ENCODE measurements at places on chromosomes 11 and 22.

DNA sequence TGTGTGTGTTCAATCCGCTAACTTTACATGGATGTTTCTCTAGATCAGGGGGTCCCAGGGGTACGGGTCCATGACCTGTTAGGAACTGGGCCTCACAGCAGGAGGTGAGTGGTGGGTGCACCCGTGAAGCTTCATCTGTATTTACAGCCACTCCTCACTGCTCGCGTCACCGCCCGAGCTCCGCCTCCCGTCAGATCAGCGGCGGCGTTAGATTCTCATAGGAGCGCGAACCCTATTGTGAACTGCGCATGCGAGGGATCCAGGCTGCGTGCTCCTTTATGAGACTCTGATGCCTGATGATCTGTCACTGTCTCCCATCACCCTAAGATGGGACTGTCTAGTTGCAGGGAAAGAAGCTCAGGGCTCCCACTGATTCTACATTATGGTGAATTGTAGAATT, 31.9 kb downstream of the MRGPRD start:
- DNase-seq = no peak

GRCh38 chr11:96576383-96576782, 186.6 kb downstream of the JRKL start:
- no peak for DNase-seq

- DNase-seq = no peak
Observed at GRCh38 chr11:1530686-1531448, 41.2 kb downstream of the DUSP8 start.

DNA sequence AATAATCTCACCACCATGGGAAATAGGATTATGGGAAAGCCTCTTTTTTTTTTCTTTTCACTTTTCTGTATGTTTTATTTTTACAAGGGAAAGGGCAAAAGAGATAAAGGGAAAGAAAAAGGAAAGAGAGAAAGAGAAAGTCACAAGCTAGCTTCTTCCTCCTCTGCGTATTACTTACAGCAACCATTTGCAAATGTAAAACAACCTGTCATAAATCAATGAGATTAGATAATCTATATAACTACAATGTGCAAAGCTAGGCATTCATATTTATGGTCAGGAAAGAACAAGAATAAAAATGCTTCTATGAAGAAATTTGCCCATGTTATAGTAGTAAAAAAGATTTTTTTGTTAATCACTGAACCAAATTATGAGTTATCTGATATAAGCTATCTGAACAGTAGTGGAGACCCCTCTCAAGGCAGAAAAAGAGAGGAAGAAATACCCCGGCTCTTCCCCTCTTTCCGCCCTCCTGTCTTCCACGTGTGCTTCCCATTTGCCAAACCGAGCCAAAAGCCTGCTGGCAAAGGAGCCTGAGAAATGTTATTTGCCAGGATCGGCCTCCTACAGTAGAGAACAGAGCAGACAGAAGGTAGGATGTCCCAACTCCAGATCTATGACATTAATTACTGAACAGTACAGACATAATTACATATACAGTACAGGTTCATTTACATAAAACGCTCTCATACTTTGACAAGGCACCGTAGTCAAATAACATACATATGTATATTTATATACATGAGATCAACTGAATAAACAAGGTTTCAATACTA, 50.2 kb downstream of the ARHGAP32 start:
- no peak for DNase-seq

GRCh38 chr11:130042093-130042591, 27.6 kb upstream of the APLP2 start:
- no peak for DNase-seq

DNA sequence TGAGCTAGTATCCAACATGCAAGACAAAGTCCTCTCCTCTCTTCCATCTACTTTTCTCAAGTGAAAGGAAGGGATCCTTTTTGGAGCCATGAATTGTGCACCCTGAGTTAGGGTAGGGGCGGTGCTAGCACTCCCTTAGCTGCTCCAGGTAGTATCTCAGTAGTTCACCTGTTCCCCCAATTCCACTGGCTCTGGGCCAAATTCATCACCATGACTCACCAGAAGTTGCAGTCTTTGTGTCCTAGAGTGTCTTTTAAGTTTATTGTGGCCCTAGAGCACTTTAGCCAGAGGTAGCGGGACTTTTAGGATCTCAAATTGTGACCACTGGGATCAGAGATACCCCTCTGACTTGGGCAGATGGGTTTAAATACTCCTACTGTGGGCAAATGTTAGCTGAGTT, 398.6 kb upstream of the ANO5 start:
- DNase-seq = no peak

DNA sequence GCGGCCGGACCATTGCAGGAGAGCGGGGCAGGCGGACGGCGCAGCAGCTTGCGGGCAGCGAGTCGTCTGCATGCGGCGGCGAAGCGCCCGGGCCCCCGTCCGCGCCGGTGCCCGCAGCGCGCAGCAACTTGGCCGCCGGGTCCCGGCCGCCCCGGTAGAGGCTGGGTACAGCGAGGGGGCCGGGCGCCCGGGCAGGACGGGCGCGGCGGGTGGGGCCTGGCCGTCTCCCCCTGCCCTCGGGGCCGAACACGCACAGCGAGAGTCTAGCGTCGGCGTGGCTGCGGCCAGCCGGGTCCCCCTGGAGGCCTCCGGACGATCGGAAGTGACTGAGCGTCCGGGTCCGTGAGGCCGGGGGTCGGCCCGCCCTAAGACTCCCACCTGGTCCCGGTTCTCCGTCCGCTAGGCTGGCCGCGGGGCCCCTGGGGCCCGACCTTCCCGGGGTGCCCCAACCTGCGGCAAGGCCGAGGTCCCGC, 775 bp upstream of the TRABD start:
- DNase-seq = no peak

DNA sequence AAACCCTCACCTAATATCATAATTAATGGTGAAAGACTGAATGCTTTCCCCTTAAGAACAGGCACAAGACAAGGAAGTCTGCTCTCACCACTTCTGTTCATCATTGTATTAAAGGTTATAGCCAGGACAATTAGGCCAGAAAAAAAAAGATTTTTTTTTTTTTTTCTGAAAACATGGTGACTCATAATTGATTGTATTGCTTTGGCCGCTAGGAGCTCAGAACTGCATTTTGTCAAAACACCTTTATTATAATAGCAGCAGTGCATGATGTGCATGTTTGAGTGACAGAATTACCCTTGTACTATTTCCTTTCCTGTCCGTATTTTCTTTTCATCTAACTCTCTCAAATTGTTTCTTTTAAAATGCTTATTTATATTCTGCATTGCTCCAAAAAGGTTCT, 98.1 kb downstream of the RNF169 start:
- DNase-seq = no peak

DNA sequence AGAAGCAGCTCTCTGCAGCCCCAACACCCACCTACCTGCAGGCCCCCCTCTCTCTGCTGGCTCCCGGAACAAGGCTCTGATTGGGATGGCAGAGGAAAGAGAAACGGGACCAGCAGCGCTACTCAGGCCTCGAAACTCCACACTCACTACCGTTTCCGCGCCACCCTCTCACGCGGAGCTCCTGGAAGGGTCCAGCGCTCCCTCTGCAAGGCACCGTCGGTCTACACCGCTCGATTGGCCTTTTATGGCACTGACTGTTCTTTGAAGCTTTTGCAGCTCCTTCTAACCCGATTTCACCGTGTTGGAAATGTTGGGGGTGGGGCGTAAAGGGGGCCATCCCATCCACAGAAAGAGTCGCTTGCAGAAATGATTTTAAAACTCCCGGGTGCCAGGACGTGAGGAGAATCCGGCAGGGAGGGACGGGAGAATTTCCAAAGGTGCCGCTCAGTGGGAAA, 323 bp upstream of the PANX1 start:
- no peak for DNase-seq

DNA sequence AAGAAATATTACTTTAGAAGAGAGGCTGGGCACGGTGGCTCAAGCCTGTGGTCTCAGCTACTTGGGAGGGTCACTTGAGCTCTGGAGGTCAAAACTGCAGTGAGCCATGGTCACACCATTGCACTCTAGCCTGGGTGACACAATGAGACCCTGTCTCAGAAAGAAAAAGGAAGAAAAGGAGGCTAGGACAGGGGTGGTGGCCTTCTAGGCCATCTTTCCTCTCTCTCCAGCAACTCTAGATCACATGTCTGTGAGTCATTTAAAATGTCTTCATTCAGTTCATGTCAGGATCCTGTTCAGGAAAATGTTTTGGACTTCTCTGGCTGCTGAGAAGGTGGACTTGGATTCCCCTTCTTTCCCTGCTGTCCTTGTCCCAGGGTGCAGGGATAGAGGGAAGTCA, 53.3 kb downstream of the PPFIA1 start:
- DNase-seq = no peak

DNA sequence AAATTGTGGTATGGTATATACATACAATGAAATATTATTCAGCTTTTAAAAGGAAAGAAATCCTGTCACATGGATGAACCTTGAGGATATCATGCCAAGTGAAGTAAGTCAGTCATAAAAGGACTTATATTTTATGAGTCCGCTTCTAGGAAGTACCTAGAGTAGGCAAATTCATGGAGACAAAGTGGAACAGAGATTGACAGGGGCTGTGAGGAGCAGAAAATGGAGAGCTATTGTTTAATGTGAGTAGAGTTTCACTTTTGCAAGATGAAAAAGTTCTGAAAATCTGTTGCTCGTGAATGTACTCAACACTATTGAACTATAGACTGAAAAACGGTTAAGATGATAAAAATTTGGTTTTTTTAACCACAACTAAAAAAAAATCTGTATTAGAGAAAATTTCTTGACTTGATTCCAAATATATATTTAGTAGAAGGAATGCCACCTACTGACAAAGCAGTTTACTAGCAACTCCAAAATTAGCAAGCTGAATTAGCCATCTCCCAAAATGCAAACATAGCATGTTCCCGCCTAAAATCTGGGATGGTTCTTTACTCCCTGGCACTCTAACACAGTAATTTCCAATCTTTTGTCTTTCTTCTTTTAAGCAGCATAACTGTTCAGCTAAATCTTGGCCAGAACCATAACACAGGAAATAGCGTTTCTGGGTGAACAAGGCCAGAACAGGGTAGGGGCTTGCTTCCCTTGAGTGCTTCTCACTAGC, 1.5 kb downstream of the UFD1 start:
- DNase-seq = no peak

DNA sequence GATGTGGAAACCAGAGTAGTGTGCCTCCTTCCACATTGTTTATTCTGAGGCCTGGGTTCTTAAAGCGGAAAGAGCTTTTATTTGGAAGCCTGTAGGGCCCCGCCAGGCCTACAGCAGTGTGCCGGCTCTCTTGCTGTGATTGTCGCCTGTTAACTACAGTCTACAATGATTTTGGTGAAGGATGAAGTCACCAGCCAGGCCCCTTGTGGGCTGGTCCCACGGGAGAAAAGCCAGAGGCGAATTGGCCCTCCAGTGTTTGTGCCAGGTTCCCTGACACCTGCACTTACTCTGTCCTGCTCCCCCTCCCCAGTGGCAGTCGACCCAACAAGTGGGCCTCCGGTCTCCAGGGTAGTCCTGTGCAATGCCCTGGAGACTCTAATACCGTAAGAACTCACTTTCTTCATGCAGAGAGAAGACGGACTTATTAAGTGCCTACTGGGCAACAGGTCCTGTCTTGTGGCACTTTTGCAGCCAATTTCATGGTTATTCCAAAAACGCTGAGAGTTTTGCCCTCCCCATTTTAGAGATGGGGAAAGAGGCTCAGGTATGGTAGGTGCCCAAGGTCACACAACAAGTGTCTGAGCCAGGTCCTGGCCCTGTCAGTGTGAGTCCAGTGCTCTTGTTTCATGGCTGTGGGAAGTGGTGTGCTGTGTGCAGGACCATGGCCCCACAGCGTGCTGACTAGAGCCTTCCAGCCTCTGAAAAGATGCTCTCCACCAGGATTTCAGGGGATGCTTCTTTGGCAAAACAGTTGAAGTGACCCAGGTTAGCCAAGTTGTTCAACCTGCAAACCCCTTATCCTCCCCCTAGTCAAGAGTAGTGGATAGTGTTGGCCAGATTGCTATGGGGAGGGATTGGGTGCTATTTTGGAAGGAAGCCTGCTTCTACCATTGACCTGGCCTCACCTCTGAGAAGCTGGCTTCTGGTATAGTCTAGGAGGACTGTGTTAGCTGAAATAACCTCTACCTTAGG, 1.4 kb downstream of the MICAL2 start:
- no peak for DNase-seq

GRCh38 chr11:60985991-60986915, 14.8 kb downstream of the CD6 start:
- no peak for DNase-seq

GRCh38 chr11:112778877-112779266, 182.3 kb upstream of the NCAM1 start:
- DNase-seq = no peak

DNA sequence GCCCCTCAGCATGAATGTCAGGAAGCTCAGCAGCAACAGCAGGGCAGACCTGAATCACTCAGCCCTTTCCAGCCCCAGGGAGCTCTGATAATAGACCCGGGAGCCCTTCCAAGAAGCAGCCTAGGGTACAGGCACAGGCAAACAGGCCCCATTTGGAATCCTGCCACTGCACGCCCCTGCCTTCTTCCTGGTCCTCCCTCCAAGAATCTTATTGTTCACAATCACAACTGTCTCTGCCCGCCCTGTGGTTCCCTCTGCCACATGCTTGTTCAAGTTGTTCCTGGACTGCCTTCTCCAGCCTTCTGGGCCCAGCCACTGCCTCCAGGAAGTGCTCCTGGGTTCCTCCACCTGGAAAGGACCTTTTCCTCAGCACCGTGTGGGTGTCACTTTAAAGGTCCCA, 54.6 kb downstream of the LRRC32 start:
- DNase-seq = no peak

DNA sequence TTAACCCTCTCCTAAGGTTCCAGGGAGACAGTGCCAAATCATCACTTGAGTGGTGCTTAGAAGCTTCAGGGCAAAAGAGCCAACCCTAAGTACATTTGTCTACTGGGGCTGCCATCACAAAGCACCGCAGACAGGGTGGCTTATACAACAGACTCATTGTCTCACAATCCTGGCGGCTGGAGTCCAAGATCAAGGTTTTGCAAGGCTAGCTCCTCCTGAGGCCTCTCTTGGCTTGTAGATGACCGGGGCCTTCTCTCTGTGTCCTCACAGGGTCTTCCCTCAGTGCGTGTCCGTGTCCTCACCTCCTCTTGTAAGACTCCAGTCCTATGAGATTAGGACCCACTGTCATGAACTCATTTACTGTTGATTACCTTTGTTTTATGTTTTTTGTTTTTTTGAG, 34.1 kb upstream of the CD81 start:
- DNase-seq = no peak

GRCh38 chr22:25402160-25402500, 162.3 kb upstream of the GRK3 start:
- no peak for DNase-seq

DNA sequence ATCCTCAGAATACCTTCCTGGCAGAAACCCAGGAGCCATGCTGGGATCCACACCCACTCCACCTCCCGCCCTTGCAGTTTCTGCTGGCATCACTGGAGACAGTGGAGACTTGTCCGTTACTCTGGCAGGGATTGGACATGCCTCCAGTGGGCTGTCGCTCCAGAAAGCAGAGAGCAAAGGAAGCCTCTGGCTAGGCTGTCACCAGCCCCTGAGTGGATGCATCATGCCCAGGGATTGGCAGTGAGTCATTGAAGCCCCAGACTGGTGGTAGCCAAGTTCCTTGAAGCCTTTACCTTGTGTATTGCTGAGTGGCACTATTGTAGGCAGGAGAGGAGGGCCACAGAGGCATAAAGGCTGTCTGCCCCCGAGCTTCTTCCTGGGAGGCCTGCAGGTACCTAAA, 34.8 kb upstream of the E2F8 start:
- no peak for DNase-seq

GRCh38 chr11:110323786-110324185, 27.4 kb upstream of the RDX start:
- DNase-seq = no peak

- no peak for DNase-seq
Observed at GRCh38 chr22:23093051-23093788, 22.9 kb downstream of the GNAZ start.

- no peak for DNase-seq
Observed at GRCh38 chr22:19207884-19208283, 29.3 kb upstream of the SLC25A1 start.

GRCh38 chr11:85526564-85526963, 100.6 kb downstream of the DLG2 start:
- no peak for DNase-seq
